ENCODE measurements at places on chromosomes 6 and 20.
A peak's percentile ranks its signal among the peaks of the same experiment; 100 is the strongest.

GRCh38 chr6:156848533-156848932 lies 71.4 kb downstream of the ARID1B start:
- DNase-seq, result no peak

- DNase-seq, result no peak
Measured at GRCh38 chr6:119627908-119628669, 278.5 kb upstream of the MAN1A1 start.

DNA sequence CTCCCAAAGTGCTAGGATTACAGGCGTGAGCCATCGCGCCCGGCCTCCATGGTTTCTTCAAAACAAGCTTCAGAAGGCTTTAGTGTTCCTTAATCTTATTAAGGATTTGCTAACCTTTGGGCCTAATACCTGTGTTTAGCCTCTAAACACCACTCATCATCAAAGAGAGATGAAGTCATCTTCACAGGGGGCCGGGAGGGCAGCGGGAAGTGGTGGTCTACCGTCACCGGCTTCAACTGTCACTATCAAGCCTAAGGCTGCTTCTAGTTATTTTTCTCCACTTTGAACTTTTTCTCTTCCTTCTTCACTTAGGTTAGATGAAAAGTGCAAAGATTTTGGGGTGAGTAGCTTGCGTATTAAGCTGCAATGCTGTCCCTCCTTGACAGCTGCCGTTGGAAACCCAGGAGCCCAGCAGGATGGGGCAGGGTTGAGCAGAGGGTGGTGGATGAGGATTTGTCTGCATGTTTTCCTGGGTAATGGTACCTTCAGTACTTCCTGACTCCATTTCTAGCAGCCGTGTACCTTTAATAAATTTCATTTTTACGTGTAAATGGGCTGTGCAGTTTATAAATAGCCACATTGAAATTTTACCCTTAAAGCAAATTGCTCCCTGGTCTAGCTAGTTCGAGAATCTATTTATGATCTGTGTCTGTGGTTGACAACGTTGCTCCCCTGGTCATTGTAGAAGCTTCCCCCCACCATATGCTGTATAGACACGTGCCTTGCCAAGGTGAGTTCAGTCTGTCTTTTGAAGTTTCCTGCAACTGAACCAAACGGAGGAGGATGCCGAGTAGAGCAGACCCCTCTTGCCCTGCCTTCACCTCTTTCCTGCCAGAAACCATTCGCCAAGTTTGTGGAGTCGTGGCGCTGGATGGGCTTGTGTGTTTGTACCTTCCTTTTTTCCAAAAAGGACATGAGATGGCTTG lies 64.8 kb downstream of the SYNJ2 start:
- no peak for DNase-seq

DNA sequence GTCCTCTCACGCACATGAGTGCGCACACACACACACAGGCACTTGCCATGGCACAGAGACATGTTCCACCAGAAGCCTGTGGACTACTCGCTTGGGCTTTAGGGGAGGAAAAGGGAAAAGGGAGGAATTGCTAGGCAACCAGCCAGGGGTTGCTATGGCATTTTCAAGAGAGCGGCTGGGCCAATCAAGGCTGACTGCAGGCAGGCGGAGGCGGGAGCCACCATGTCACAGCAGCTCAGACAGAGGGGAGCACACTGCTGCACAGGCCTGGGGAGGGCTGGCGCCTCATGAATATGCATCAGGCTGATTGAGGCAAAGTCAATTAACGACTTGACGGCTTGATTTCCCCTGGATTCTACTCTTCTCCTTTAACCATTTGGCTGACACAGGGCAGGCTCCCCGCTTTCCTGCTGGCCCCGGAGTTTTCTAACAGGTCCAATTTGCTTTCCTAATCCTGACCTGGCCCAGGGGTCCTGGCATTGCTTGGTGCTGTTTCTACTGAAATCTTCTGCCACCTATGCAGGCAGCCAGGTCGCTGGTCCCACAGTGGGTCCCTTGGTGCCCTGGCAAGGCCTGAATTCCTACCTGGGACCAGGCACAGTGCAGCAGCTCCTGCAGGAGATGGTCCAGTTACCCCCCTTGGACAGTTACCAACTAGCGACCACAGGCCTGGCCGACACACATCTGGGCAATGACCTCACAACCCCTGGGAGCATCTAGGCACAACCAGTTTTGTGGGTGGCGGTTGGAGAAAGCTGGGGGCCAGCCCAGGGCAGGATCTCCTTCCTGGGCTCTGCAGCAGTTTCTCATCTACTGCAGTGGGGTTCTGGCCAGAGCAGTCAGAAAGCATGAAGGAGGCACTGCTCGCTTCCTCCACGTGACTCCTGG lies 52.1 kb downstream of the YTHDF1 start:
- peak; percentile 29 for DNase-seq

- DNase-seq, result no peak
Measured at GRCh38 chr6:147322299-147323162, 118.3 kb downstream of the STXBP5 start.

DNA sequence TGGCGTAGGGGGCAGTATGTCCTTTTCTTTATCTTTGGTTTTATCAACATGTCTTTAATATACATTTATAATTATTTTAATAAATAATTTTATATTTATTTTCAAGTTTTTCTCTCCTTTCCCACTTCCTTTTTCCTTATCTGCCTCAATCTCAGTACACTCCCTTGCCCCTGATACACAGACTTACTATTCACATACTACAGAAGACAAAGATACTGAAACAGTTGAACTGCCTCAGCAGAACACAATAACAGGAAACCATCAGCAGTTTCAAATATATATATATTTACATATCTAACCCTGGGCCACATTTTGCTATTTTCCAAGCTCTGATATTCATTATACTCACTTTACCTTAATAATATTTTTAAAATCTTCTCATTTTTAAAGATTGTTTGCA lies 19.8 kb downstream of the IBTK start:
- no peak for DNase-seq

GRCh38 chr6:30508890-30509736 lies 19.8 kb downstream of the HLA-E start:
- no peak for DNase-seq

GRCh38 chr6:76706631-76707030 lies 634.2 kb upstream of the IMPG1 start:
- DNase-seq, result no peak

Measured in neuronal stem cell (in vitro differentiated cells).